ENCODE measurements at places on chromosomes 2 and 18.

DNA sequence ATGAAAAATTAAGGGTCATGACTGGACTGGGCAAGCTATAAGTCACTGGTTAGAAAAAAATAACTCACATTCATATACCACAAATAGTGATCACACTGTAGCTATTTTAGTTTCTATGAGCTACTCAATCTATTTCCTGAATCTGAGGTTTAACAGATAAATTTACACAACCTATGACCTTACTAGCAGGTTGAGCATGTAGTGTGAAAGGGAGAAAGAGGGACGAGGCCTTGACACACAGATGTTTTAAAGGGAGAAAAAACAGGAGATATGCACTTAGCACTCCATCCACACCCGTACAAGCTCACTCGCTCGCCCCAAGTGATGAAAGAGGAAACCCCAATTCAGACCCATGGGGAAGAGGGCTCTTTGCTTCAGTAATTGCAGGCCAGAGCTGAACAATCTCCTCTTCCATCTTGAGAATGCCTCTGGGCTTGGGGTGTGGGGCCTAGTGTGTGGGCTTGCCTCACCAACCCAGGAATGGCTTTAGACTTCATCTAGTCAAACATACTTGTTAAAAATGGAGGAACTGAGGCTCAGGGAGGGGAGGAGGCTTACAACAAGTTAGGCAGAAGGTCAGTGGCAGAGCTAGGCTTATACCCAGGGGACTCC lies 10.7 kb downstream of the CYRIA start:
- no peak for DNase-seq

- no peak for DNase-seq
Observed at GRCh38 chr18:59907660-59908059, 7.9 kb downstream of the PMAIP1 start.

- no peak for DNase-seq
Observed at GRCh38 chr2:203359450-203359849, 31.3 kb downstream of the ABI2 start.

- DNase-seq: peak; percentile 62
Observed at GRCh38 chr2:57549642-57550102, 496.9 kb upstream of the VRK2 start.

- no peak for DNase-seq
Observed at GRCh38 chr2:108446703-108447102, 2.3 kb upstream of the GCC2 start.

DNA sequence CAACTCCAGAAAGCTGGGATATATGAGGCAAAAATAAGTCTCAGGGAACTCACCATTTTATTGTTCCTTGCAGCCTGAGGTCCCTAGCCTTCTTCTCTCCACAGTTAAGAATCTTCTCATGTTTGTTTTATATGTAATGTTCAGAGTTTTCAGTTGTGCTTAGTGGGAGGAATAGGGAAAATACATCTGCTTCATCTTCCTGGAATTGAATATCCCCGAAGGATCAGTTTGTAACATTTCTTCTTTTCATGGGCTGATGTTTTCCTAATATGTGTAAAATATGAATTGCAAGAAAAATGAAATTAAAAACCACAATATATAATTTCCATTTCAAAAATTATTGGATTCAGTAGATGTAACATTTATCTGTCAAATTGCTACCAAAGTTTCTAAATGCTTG lies 8.0 kb downstream of the GALNT1 start:
- no peak for DNase-seq

GRCh38 chr2:60463249-60463648 lies 90.2 kb downstream of the BCL11A start:
- no peak for DNase-seq

DNA sequence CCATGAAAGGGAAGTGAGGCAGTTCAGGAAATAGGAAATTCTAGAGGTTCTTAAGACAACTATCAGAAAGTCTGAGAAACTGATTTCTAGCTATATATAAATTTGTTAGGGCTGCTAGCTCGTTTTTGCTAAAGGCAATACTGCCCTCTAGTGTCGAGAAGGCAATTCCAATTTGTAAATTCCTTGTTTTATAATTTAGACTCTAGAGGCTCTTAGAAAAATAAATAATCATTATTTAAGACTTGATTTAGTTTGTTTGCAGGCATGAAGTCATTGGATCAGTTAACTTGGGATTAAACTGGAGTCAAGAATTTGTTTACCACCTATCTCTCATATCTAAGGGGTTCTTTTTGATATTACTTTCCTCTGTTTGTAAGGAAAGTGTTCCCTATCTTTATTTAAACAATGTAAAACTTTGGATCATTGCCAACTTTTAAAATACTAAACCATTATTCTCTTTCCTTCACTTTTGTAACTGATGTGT lies 66.2 kb downstream of the ACVR2A start:
- DNase-seq: peak; percentile 24

- DNase-seq: no peak
Observed at GRCh38 chr18:76824754-76825153, 2.4 kb downstream of the ZNF236 start.

GRCh38 chr2:45759310-45759851 lies 107.9 kb downstream of the PRKCE start:
- DNase-seq: no peak

GRCh38 chr18:55073834-55074233 lies 114.6 kb upstream of the CCDC68 start:
- no peak for DNase-seq

- no peak for DNase-seq
Observed at GRCh38 chr2:30106543-30106942, 40.3 kb upstream of the YPEL5 start.

- DNase-seq: no peak
Observed at GRCh38 chr2:98959810-98960507, 23.9 kb upstream of the CRACDL start.

GRCh38 chr2:160208655-160209515 lies 8.8 kb upstream of the ITGB6 start:
- no peak for DNase-seq

DNA sequence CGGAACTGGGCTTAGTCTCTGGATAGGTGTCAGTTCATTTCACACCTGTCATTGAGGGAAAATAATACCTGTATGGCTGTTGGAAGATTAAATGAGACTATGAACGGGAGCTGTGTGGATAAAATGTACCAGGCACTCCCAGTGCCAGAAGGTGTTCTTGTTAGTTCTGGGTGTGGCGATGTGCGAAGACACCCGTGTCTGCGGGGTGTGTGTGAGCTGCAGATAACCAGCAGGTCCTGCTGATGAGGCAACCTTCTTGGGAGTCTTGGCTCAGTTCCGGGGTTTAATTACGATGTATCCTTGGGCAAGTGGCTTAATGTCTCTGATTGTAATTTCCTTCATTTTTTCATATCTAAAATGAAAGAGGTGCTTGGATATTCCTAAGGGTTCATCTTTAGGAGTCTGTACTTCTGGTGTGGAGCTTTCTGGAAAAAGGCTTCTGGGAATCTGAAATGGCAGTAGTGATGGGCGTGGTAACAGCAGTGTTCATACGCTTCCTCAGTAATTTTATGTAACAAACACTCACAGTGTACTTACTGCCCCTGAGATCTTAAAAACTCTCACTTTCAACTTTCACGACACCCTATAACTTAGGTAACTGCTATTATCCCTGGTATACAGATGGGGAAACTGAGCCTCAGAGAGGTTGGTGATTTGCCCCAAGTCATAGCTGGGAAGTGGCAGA lies 35.0 kb downstream of the NEDD4L start:
- DNase-seq: no peak

- DNase-seq: no peak
Observed at GRCh38 chr2:149410701-149411484, 80.5 kb downstream of the LYPD6 start.

DNA sequence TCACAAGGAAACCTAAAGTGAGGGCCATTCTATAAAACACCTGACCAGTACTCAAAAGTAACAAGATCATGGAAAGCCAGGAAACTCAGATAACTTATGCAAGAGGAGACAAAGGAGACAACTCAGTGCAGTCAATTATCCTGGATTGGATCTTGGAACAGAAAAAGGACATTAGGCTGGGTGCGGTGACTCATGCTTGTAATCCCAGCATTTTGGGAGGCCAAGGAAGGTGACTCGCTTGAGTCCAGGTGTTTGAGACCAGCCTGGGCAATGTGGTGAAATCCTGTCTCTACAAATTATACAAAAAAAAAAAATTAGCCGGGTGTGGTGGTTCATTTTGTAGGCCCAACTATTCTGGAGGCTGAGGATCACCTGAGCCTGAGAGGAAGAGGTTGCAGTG lies 424.5 kb upstream of the SPRED2 start:
- no peak for DNase-seq

GRCh38 chr18:2536493-2536892 lies 34.8 kb downstream of the METTL4 start:
- DNase-seq: no peak

- no peak for DNase-seq
Observed at GRCh38 chr2:238946318-238947242, 98.7 kb downstream of the TWIST2 start.

DNA sequence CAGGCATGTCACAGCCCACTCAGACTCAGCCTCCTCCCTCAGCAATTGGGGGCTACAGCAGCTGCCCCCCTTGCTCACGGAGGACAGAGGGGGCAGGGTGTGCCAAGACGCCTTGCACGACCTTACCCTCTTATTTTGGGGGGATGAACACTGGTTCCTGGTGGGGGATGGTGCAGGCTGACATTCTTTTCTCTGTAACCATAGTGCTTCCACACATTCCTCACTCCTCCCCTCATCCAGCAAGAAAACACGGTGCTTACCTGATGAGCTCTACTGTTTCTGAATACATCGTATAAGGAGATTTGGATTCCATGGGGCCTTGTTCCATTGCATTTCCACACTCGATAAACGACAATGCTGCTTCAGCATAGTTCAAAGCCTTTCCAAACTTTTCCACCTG lies 75.4 kb upstream of the REV1 start:
- DNase-seq: no peak

DNA sequence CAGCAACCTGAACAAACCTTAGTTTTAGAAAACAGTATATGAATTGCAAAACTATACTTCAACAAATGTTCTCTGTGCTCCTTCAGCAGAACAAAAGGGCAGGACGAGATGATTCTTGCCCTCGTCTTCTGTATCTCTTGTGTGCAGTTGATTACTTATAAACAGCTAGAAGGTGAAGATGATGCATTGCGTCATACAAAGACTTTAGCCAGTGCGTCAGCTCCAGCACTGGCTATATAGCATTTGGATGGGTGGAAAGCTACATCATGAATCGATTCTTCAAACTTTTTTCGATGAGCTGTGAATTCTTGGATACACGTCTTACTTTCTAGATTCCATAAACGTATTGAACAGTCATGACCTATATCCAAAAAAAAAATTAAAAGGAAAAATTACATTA lies 117.1 kb downstream of the STRN start:
- DNase-seq: no peak

- no peak for DNase-seq
Observed at GRCh38 chr18:1875219-1875618, 696.1 kb downstream of the METTL4 start.

DNA sequence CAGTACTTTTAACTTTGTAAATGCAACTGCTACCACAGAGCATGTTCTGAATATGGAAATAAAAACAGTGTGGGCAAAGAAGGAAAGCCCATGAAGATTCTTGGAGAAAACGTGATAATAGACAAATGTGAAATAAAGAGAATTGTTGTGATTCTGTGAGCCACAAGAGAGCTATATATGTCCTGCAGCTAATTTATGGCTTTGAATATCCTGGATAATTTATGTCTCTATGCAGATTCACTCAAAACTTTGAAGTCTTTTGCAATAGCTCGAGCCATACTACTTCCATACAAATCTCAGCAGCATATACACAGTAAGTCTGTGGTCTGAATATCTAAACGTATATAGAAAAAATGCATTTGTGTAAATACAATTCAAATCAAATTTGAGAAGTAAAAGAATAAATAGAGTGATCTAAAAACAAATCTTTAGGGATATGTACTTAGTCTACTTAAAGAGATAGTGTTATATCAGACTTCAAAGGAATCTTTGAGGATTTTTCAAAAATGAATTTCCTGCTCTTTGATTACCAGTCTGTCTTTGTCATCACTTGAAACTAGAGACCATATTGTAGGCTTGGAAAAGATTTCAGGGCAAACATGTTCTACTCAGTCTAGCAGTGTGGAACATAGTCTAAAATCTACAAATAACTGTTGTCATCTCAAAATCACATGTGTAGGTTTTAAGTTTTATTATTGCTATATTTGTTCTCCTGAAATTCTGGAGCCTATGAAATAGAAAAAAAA lies 107.1 kb downstream of the CSRNP3 start:
- DNase-seq: no peak

GRCh38 chr2:46554397-46554796 lies 75.0 kb downstream of the TMEM247 start:
- no peak for DNase-seq

All from GDM1 (cell line).